ENCODE measurements at places on chromosomes 7 and 10. TPM values are rescaled to one million over a fixed set of nuclear protein-coding genes. Genes with fewer than 3 reads are reported as not detected.

- no peak for DNase-seq
Observed at GRCh38 chr10:131258256-131258655, 53.3 kb downstream of the TCERG1L start.

DNA sequence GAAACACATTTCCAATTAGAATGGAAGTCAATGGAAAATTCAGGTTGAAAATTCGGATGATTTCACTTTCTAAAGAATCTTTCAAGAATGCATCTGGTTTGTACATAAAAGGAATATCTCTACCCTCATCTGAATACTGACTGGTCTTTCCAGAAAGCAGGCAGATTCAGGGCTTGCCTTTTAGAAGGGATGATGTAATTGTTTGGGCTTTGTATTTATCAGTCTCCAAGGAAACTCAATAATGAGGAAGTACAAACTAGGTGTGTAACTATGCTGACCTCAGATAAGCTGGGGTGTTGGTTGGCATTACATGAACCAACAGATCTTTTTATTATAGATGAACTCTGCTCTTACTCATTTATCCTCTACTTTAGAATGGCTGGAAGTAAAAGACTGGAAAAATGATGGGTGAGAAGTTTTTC lies 24.1 kb downstream of the PDLIM1 start:
- peak; percentile 78 for DNase-seq

PRSS37 gene
- total RNA-seq, result not detected

DNA sequence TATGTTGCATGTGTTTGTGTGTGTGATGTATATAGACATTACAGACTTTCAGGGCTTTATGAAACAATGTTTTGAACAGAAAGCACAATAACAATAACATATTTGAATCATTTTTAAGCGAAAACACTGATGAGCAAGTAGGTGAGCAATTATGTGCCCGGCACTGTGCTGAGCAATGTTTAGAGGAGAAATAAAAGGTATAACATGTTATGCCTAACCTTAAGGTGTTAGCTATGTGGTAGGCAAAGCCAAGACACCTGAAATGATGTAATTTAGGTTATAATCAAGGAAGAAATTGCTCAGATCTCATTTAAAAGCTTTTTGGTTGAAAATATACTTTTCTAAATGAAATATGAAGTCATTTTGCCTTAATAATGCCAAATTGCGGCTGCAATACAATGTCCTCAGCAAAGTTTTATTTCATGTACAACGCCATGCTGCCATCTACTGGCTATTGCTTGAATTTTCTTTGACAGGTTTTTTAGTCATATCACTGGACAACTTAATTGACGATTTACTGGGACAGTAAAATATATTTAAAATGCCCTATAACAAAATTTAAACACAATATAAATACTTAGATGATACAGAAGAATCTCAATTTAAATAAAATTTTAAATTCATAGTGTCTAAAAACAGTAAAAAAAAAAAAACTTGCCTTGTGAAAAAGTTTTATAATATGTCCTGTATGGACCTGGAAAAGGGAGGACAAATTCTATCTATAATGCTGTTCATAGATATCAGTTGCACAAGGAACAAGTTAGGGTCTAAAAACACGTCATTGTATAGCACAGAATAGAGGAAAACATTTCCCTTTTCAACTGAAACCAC lies 131.1 kb upstream of the CDK1 start:
- DNase-seq, result peak; percentile 62

GRCh38 chr10:43079856-43080255 lies 3.0 kb downstream of the RET start:
- no peak for DNase-seq

DNA sequence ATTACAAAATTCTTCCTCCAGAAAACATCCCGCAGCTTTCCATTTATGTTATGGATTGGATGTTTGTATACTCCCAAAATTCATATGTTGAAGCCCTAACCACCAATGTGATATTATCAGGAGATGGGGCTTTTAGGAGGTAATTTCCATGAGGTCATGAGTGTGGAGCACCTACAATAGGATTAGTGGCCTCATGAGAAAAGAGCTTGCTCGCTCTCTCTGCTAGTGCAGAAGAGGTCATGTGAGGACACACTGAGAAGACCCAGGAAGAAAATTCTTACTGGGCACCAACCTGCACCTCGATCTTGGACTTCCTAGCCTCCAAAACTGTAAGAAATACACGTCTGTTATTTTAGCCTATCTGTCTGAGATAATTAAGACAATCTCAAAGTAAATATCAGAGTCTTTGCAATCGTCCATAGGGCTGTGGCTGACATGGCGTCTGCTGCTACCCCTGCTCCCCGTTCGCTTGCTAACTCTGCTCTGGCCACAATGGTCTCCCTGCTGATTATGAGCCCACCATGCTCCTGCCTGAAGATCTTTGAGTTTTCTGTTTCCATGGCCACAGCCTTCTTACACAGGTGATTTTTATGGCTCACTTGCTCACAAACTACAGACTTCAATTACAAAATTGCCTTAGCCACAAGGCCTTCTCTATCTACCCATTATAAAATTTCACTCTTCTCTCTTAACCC lies 333.3 kb downstream of the CACNA2D1 start:
- DNase-seq, result no peak

DNA sequence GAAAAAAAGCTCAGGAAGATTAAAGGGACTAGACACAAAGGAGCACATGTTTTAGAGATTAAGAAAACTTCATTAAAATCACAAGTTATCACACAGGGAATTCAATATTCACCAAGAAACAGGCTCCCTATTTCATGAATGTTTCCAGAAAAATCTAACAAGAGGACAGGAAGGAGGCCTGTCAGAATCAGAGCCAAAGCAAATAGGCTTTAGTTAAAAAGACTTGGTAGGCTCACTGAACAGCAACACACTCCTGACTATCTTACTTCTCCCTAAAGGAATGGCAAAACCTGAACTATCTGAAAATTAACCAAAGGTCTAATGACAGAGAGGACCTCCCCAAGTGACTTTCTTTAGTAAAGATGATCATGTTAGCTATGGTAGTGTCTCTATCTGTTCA lies 188.3 kb upstream of the MEOX2 start:
- DNase-seq, result peak; percentile 43
